ENCODE measurements at places on chromosomes 13 and 19.

- DNase-seq = peak; percentile 26
Observed at GRCh38 chr13:24618011-24618955, 61.9 kb upstream of the ATP12A start.

DNA sequence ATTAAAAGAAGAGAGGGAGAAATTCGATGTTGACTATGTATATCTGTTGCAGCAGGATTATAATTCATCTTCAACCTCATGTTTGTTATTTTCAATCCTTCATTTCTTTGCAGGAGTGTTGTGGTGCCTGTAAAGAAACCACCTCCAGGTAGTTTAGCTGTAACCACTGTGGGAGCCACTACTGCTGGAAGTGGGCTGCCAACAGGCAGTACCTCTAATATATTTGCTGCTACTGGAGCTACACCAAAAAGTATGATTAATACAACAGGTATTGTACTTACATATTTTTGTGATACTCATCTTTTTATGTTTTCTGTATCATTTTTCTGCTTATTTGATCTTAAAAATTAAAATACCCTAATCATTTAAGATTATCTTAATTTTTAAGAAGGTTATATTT lies 266.5 kb downstream of the NBEA start:
- no peak for DNase-seq

- no peak for DNase-seq
Observed at GRCh38 chr13:33730147-33730546, 87.8 kb upstream of the RFC3 start.

GRCh38 chr13:94712812-94713560 lies 641 bp upstream of the SOX21 start:
- no peak for DNase-seq

DNA sequence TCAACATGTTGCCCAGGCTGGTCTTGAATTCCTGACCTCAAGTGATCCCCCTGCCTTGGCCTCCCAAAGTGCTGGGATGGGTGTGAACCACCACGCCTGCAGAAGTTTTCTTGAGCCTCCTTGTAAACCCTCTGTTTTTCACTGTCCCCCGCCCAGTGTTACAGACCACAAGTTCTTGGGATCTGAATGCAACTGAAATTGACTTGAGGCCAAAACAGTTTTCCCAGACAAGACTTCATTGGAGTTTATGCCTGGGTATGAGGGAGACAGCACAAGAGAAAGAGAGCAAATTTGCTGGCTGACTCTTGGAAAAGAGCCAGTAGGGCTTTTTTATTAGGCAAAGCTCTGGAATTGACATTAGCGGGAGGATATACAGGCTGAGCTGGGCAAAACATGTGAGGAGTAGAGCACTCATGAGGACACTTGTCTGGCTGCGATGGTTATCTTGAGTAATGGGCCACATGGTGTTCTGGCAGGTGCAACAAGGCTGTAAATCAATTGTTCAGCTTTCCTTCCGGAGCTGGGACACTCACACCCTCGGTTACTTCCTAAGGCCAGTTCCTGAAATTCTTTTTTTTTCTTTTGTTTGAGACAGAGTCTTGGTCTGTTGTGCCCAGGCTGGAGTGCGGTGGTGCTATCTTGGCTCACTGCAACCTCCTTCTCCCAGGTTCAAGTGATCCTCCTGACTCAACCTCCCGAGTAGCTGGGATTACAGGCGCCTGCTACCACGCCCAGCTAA lies 12.7 kb upstream of the HNRNPL start:
- DNase-seq = no peak

- DNase-seq = no peak
Observed at GRCh38 chr13:90402613-90403012, 944.9 kb upstream of the MIR17HG start.
